ENCODE measurements at places on chromosomes 3 and 15. TPM values are rescaled to one million over a fixed set of nuclear protein-coding genes. Genes with fewer than 3 reads are reported as not detected.
A peak's percentile ranks its signal among the peaks of the same experiment; 100 is the strongest.

DNA sequence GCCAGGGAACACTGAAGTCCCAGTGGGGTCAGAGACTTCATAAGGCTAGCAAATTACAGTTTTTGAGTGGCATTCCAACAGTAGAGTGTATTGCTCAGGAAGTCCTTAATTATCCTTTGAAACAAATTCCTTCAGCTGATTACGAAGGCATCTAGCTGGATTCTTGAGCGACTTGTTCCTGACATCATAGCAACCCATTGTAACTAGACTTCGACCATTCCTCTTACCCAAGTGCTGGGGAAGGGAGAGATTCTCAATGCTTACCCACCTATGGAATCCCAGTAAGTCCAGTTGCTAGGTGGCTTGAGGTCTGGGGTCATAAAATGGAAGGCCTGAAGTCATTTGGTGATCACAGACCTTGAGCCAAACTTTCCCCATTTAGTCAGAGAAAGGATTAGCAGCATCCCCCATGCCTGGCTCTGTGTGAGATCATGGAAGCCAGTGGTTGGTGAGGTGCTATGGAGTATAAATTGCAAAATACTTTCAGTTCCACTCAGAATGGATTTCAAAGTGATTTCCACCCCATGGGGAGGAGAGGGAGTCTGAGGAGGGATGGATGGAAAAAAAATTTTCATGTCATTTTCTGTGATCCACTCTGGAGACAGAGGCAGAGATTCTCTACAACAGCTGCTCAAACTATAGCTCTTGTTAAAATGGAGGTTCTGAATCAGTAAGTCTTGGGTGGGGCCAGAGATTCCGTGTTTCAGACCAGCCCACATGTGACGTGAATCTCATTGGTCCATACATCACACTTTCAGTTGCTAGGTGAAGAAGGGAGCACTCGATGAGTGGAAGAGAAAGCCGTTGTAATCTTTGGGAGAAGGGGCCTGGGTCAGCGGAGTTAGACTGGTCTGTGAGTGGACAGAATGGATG lies 45.7 kb downstream of the CD86 start:
- DNase-seq, result no peak

GRCh38 chr3:158152186-158152585 lies 42.3 kb downstream of the RSRC1 start:
- DNase-seq, result no peak

GRCh38 chr15:78739996-78740903 lies 71.0 kb downstream of the ADAMTS7 start:
- no peak for DNase-seq

GRCh38 chr15:76802411-76802810 lies 102.7 kb downstream of the SCAPER start:
- DNase-seq, result no peak

DNA sequence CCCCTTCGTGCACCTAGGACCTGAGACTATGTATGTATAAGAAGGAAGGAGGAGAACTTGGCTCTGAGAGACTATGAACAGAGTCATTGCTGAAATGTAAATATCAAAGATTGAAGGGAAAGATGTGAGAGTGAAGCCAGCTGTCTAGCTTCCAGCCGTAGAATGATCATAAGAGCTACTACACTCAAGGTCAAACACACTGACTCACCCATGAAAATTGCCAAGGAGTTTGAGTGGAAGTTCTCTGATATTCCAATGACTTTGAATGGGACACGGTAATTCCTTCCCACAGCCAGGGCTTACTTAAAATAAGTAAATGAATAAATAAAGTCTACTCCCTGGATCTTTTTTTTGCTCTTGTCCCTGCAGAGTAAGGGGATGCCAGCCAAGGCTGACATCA lies 398.9 kb upstream of the TPRG1 start:
- DNase-seq, result no peak

DNA sequence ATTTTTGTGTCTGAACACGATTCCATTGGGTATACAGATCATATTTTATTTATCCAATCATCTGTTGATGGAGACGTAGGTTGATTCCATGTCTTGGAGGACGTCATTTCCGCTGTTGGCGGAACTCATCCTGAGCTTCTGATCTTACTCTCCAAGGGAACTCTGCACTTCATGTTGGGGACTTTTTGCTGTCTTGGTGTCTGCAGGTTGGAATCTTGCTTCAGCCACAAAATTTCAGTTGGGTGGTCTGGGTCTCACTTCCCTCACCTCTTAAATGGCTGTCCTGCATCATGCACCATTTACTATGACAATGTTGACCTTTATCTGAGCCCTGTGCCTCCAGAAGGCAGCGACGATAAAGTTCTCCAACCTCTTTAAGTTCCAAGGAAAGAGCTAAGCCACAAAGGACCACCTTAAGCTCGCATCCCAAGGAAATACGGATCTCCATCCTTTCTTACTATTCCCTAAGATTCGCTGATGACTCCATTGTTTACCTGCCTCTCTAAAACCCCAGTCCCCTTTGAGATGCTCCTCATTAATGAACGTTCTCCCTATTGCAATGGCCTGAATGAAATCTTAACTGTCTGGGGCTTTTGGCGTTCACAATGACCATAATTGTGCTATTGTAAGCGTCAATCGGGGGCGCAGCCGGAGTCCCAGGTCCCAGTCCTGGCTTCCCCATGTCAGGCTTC lies 23.1 kb upstream of the RNU6-1 start:
- DNase-seq, result no peak

- DNase-seq, result no peak
Measured at GRCh38 chr3:101268141-101268540, 52.2 kb downstream of the IMPG2 start.

GRCh38 chr3:105040026-105040622 lies 326.6 kb upstream of the ALCAM start:
- DNase-seq, result no peak

DNA sequence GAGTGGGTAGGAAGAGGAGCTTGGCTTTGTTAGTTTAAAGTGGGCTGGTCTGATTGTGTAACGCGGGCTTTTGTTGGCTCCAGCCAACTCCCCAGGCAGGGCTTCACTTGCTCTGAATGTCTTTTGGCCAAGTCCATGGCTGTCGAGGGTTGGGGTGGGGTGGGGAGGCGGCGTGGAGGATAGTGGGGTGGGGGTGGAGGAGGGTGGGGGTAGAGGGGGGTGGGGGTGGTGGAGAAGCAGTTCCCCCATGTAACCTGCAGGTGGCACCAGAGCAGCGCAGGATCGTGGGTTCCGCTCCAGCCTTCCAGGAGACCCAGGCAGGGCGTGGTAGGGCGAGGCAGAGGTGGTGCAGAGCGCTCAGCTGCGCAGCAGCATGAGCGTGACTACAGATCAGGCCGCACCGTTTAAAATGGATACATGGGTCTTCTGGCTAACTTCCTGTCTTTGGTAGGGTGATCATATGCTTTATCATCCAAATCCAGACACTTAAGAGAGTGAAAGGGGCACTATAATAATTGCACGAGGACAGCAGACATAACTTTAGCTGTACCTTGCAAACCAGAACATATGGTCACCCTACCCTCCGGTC lies 28.3 kb downstream of the GOLGA6A start:
- DNase-seq, result no peak

DNA sequence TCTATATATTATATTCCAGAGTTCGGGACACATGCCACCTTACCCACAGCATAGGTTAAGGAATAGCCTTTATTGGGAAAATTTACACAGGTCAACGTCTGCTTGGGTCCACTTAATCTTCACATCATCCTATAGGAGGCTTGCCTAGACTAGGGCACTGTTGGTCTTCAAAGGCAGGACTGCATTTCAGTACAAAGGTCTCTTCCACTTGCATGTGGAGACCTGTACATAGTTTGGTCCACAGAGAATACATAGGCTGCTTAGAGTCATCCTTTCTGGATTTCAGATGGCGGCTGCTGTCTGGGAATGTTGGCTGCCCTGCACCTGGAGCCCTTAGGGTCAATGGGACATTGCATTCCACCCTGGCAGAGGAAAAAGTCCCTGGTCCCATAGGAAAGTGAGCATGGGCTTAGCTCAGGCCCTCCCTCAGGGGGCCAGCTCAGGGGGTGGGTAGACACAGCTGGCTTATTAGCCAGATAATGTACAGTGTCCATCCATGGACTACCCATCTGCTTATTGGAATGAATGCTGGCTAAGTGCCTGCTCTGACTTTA lies 75.3 kb upstream of the TGFBR2 start:
- no peak for DNase-seq

DNA sequence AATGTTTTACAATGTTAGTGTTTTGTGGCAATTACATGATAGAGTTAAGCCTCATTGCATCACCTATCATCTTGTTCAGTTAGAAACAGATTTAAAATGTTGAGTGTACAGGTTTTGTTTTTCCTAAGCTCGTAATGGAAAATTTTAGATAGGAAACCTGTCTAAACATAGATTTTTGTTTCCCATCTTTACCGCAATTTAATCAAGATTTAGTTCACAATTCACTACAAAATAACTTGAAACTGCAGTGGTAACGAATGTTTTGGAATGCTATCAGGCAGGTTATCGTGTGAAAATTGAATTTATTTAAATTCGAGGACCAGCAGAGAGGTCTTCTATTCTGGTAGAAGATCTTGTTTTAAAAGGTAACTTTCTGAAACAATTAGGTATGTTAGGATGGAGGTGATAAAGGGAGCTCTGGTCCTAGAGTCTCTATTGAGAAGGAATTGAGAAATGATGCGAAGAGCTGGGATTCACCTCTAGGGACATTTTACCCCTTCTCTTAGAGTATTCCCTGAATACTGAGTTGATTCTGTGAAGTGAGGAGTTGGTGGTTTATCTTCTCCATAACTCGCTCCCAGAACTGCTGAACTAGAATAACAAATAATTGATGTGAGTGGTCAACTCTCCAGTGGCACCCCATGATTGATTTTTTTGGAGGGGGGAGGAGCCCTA lies 1.4 kb downstream of the DOCK3 start:
- no peak for DNase-seq

DNA sequence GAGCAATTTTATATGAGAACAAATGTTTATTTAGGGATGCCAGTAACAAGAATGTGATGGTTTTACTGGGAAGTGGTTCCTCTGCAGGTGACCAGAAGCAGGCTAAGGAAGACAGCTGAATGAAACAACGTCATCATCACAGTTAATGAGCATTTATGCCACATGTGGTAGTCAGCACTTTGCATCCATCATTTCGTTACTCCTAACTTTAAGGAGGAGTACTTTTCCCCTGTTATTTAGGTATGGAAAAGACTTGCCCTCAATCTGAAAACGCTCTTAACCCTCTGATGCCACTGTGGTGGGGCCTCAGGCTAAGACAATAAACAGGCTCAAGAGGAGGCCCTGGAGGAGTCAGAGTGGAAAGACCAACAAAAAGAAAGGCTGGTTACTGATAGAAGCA lies 31.2 kb downstream of the INTS14 start:
- no peak for DNase-seq

DNA sequence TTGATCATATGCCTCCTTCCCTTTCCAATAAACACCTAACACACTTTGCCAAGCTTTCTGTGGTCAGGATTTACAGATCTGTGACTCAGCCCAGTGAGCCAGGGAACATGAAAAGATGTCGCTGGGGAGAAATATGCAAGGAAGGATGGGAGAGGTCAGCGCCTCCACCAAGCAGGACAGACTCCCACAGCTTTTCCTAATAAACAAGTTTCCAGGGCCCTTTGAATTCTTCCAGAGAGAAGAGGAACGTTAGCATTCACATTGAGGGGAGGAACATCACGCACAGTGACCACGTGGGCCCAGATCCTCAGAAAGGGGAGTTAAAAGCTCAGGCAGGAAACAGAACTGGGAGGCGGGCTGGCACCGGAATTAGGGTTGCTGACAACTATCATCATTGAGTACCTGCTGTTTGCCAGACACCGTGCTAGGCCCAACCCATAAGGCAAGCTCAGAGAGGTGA lies 33.3 kb upstream of the MRPS22 start:
- no peak for DNase-seq

DNA sequence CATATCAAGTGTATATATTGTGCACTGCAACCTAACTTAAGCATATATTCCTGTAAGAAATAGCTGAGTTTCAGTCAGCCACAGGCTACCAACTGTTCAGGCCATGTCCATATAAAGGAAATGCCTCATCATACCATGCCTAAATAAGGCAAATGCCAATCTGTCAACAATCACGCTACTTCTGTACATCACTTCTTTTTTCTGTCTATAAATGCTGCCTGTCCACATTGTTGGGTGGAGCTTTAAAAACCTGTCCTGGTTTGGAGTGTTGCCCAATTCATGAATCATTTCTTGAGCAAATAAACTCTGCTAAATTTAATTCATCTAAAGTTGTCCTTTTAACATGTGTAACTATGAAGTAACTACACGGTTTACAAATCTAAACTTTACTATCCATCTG lies 1091.9 kb downstream of the NSUN3 start:
- DNase-seq, result no peak

- DNase-seq, result no peak
Measured at GRCh38 chr3:67531181-67532101, 123.0 kb downstream of the SUCLG2 start.

GRCh38 chr15:74782259-74783071 lies 585 bp downstream of the CSK start:
- DNase-seq, result no peak

GRCh38 chr3:64681015-64681414 lies 6.8 kb downstream of the ADAMTS9 start:
- no peak for DNase-seq

- no peak for DNase-seq
Measured at GRCh38 chr3:33061782-33062181, 35.2 kb downstream of the GLB1 start.

GRCh38 chr15:22936577-22937472 lies 43.3 kb downstream of the CYFIP1 start:
- DNase-seq, result no peak

GRCh38 chr15:36831125-36831903 lies 251.9 kb downstream of the CDIN1 start:
- DNase-seq, result peak; percentile 39

GRCh38 chr3:27483117-27484014 lies 818 bp downstream of the SLC4A7 start:
- DNase-seq, result peak; percentile 32

- DNase-seq, result no peak
Measured at GRCh38 chr3:5707794-5708193, 520.3 kb downstream of the EDEM1 start.

- no peak for DNase-seq
Measured at GRCh38 chr3:128040660-128041059, 11.6 kb upstream of the SEC61A1 start.

GRCh38 chr15:44537735-44538240 lies 841 bp downstream of the EIF3J start:
- no peak for DNase-seq

The CYP8B1 gene
- total RNA-seq, result not detected

The CHST14 gene
- 24.2 TPM for total RNA-seq

The DNAJA4 gene
- 9.9 TPM for total RNA-seq

The UROC1 gene
- total RNA-seq, result not detected

The CDHR4 gene
- total RNA-seq, result not detected

The TRPM1 gene
- 1.2 TPM for total RNA-seq
